RKO (cell line): ENCODE measurements at places on chromosomes 1 and 21.

DNA sequence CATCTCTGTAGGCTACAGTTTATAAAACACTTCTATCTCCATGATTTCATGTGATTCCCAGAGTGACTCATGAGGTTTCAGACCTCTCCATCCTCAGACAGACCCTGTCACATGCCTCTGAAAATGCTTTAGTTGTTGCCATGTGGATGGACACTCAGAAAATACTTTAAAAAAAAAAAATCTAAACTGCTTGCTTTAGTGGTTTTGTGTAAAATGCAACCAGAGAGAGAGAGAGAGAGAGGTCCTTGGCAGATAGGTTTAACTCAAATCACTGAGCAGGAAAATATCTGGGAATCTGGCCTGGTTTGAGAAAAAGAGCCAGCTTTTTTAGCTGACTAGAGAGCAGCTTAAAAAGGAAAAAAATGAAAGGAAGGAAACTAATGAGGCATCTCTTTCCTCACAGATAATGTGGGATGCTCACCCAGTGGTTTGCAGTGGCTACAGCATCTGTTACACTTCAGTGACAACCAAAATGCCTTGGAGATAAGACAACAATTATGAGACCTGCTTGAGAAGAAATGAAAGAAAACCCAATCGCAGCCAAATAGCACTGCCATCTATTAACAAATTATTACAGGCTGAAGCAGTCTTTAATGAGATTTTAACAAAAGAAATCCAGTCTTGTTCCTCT lies 54.6 kb upstream of the SYT14 start:
- DNase-seq, result no peak

DNA sequence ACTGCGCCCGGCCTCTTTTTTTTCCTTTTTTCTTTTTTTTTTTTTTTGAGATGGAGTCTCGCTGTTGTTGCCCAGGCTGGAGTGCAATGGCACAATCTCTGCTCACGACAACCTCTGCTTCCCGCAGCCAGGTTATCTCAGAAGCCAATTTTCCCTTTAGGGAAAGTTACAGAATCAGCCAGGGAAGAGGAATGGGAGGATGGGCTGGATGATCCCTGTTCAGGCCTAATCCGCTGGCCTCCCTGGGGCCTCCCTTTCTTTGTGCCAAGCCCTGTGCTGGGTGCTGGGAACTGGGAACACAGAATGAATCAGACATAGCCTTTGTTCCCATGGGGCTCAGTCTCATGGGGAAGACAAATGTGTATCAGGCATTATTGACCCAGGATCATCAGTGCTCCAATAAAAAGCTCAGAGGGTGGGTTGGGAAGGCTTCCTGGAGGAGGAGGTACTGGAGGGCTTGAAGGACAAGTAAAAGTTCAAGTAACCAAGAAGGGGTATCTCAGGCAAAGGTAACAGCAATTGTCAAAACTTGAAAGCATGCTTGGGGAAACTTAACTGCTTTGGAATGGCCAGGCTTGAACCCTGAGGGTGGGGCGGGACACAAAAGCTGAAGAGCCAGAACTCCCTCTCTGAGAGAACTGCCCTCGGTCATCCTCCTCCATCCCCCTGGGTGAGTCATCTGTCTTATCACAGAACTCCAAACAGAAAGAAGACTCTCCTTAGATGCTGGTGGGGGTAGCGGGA lies 14.3 kb downstream of the ECHDC2 start:
- no peak for DNase-seq

DNA sequence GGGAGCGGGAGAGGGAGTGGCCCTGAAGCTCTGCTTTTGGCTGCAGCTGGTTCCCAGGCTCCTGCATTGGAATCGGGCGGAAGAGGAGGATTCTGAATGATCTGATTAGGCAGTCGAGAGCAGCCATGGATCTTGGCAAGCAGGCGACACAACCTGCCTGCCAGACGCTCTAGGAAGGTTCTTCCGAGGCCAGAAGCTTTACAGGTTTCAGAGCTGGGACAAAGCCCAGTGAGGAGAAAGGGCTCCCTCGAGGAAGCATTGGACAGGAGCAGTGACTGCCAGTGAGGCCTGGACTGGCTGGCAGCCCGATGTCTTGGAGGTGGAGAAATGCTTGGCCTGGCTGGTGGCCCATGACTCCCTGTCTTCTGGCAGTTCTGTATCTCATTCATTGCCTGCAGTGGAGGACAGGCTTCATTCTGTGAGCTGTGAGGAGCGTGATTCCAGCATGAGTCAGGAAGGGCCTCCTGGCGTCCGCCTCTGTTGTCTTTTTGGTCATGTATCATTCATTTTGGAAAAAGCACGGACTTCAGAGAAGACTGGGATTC lies 132.7 kb upstream of the IPO9 start:
- peak; percentile 42 for DNase-seq

DNA sequence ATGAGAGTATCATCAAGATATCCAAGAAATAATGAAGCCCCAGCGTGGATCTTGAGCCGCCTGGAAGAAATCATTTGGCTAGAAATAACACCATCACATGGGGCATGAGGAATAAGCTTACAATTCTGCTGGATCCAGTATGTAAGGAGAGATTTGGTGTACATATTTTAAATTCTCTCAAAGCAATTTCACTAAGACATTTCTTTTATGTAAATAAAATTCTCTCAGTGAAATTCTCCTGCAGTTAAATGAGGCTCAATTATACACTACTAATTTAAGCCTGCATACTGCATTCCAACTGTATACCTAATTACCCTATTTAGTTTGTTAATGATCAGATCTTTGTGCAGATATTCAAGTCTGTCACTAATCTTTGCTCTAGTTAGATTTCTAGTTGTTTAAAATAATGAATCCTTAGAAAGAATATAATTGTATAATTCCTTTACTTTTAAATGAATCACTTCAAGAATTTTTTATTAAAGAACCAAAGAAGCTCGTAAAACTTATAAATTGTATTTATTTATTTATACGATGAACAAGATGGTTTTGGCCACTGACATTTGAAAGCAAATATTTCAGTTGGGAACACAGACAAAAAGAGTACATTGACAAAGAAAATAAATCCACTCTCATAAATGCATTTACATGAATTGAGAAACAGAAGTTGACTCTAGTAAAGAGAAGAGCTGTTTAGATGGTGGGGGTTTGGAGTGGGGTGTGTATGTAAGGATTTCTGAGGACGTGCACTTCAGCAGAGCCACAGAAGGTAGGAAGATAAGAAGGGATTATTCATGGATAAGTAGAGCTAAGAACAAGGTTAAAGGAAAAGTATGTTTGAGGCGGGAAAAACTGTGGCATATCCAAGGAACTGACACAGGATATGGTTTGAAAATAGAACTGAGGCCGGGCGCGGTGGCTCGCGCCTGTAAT lies 466.8 kb downstream of the DSCAM start:
- no peak for DNase-seq

- no peak for DNase-seq
Observed at GRCh38 chr1:205124726-205125125, 2.9 kb upstream of the RBBP5 start.

- no peak for DNase-seq
Observed at GRCh38 chr21:32812035-32812434, 40.5 kb upstream of the PAXBP1 start.

DNA sequence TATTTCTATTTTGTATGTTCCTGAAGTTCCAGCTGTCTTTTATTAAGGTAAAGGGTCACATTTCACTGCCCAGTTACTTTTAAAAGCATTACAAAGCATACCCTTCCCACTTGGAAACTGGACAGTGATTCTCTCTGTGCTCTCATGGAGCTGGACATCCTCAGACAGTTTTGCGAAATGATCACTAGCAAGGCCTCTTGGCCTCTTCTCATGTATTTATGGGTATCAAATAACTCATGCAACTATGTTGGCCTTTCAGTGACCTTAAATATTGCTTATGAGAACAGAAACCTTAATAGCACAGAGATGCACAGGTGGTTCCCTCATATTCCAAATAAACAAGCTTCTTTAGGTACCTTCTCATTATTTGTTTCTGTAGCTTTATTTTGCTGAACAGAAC lies 7.9 kb upstream of the AMPD1 start:
- no peak for DNase-seq

DNA sequence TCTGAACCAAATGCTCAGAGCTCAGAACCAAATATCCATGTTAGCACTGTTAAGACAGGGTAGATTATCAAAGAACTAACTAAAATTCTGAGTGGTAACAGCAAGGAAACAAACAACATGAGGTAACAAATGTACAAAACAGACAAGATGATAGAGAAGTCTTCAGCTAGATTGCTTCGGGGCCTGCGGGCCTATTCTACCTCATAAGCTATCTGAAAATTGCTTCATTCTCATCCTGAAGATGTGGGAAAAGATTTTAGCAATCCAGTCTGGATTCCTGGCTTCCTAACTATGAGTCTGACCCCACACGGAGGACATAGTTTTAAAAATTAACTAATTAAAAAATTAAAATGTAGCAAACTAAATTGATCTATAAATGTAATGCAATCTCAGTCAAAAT lies 9.2 kb upstream of the QSOX1 start:
- DNase-seq, result no peak

DNA sequence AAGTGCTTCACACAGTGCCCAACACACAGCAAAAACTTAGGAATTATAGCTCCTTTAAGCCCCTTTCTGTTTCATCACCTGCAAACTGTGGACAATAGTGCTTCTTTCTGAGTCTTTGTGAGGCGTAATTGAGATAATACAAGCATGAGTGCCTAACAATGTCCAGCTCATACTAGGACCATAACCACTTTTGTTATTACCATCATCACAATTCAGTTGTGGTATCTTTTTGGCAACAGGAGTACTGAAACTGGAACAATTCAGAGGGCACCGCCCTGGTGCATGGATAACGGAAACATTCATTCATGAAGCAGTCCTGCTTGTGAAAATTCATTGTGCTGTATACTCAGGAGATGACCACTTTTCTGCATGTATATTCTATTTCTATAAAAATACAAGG lies 18.2 kb downstream of the DNAJC11 start:
- no peak for DNase-seq

DNA sequence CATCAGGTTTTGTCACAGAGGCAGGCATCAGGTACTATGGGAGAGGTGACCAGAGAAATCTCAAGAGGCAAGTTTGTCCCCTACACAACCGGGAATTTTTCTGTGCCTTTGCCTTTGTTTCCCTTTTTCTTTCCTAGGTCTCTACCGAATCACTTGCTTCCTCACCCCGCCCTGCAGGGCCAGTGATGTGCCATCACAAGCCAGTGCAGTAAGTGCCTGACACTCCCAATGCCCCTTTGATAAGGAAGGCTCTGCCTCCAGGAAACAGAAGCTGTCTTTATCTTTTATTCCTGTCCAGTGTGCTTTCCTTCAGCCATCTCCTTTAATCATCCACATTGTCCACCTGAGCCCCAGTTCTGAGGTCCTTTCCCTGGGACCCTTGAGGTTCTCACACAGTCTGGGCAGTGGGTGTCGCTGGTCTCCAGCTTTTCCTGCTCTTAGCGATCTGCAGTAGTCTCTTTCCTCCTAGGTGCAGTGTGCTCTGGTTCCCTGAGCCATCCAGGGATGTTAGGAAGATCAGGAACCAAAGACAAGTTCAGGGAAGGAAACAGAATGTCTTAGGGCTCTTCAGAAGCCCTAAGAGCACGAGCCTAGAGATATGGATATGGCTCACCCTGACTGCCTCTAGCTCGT lies 36.6 kb downstream of the GJA5 start:
- DNase-seq, result peak; percentile 24

GRCh38 chr1:18534810-18535205 lies 54.1 kb downstream of the KLHDC7A start:
- no peak for DNase-seq

GRCh38 chr1:205810448-205811157 lies 2.4 kb downstream of the SLC41A1 start:
- DNase-seq, result peak; percentile 37

GRCh38 chr1:26020330-26020768 lies 1.2 kb upstream of the EXTL1 start:
- DNase-seq, result no peak

DNA sequence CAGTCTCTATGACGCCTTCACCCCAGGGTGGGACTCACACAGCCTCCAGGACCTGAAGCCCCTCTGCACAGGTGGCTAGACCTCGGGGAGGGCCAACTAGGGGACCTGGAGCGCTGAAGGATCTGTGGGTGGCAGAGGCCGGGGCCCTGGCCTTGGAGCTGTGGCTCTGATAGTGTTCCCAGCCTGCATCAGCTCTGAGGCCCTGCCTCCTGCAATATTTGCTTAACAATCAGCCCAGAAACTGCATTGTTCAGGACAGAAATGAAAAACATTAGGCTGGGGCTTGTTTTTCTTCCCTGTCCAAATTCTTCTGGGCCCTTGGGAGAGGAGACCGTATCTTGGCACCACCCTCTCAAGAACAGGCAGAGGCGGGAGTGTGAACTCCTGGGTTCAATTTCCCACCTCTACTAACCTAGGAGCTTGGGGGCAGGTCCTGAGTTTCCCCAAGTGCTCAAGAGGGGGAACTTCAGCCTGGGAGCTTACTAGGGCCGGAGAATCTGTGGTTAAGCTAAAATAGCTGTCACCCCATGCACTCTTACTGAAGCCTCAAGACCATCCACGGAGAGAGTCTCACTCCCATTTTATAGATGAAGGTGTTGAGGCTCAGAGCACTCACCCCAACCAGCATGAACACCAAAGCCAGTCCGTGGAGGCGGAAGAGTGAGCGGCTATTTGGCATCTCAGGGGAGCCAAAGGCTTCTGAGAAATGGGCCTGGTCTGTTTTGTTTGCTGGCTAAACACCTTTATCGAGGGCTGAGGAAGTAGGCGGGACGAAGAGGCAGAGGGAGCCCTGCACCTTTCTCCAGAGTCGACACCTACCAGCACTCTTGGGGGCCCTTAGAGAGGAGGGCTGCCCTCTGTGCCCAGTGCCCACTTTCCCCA lies 18.8 kb upstream of the CASZ1 start:
- no peak for DNase-seq

DNA sequence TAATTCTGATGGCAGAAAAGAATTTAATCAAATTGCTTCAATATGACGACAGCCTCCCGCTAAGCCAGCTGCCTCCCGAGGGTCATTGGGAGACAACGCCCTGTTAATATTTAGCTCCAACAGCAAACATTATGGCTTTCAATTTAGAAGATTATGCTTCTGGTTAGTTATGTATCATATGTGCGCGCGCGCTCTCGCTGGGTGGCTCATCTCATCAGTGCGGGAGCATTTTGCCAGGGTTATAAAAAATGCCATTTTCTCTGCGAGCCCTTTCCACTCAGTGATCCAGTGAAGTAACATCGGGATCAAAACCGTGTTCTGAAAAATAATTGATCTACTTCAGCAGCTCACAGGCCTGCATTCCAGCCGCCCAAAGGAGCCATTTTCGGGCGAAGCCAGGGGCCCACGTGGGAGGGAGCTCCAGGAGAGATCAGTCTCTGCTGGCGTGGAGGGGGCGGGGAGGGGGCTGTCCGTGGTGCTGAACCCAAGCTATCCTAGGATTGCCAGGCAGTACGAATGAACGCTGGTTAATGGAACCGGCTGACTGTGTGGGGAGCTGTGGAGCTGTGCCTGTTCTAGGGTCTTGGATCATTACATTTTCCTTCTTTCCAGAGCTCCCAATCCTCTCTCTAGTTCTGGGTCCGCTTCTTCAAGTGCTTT lies 219.1 kb upstream of the ZC3H12A start:
- DNase-seq, result peak; percentile 43

- no peak for DNase-seq
Observed at GRCh38 chr1:101196668-101197067, 40.2 kb upstream of the S1PR1 start.
